Colonic mucosa (tissue), 4 donors: ENCODE measurements at places on chromosomes 11 and 22. TPM values are rescaled to one million over a fixed set of nuclear protein-coding genes. Genes with fewer than 3 reads are reported as not detected.

Gene IFITM5
- total RNA-seq = not detected

Gene P2RY6
- total RNA-seq = 1.4 TPM

Gene ANO5
- 7.5 TPM for total RNA-seq

Gene NCF4
- 4.4 TPM for total RNA-seq

Gene WDR74
- total RNA-seq = 27.4 TPM

Gene IRAG1
- 18.7 TPM for total RNA-seq

Gene OR56A1
- not detected for total RNA-seq

Gene LIF
- 12.5 TPM for total RNA-seq

Gene ATF4
- 302 TPM for total RNA-seq

Gene MYRF
- 14.9 TPM for total RNA-seq

DNA sequence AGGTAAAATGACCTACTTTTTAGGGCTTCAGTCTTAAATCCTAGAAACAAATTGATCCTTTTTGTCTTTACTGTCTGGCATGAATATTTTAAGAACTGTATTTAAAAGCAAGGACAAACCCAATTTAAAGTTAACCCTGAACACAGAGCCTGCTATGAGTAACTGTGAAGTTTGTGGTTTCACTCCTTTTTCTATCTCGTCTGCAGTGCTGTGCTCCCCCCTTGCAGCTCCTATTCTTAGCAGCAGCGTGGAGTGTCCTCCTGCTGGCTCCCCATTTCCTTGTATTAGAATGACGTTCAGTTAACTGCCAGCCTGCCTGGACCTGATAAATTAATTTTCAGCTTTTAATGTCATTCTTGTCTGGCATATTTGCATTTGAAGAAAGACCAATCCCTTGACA lies 40.0 kb upstream of the LRRC4C start:
- DNase-seq = no peak

- no peak for DNase-seq
Measured at GRCh38 chr11:84890676-84891075, 736.5 kb downstream of the DLG2 start.

DNA sequence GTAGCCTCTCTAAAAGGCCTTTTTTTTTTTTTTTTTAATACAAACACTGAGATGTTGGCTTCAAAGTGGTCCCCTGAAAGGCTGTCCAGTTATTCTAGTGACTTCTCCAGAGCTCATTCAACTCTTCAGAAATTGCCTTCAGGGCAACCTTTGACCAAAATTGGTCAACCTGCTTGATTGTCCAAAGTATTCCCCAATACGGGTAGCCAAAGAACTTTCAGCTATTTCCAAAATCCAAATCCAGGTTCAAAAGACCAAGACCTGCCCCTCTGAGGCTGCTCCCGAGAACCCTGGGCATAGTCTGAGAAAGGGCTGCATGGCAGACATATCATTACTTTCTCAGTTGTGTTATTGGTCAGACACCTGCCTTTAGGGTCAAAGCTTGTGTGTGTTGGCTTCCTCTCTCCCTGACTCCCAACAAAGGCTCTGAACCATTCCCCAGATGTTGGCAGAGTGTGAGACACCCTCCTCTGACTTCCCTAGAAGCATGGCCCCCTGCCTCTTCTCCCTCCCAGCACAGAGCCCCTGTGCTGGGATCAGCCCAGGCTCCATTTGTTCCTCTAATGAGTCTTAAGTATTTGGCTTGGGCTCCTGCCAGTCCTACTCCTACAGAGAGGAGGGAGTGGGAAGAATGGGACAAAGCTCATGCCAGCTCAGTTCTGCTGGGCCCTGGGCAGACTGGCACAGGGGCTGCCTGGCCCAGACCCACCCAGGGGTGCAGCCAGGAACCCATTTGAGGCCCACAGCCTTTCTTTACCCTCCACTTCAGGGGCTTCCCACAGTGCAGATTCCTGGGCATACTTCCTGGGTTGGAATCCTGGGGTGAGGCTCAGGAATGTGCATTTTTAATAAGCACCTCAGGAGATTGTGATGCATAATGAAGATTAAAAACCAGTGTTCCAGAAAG lies 30.3 kb downstream of the TNKS1BP1 start:
- peak; percentile 66 for DNase-seq

DNA sequence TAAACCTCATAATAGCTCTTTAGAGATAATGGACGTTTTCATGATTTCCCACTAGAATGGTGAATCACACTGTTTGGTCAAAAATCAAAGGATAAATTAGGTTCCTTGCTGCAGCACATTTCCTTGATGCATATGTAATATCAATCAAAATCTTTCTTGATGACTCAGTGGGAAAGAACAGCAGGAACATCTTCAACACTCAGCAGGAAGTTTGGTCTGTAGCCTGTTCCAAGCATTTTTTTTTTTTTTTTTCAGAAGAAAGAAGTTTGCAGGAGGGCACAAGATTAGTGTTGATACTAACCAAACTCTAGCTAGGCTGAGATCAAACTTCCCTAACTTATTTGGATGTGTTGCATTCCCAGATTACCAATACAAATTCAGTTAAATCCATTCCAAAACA lies 1529.8 kb downstream of the FAM181B start:
- DNase-seq = no peak

DNA sequence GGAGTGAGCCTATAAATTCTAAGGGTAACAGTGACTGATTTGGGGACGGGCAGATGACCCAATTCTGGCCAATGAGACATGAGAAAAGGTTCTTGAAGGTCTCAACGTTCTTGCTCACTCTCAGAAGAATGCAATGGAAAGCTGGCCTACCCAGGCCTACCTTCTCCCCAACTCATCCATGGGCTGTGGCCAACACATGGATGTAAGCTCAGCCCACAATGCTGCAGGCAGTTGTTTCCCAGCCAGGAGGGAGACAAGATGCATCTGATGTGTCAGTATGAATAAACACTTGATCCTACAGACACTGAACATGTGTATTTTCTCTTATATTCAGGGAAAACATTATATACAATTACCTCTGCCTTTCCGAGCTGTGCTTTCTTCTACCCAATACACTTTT lies 24.4 kb downstream of the PI4KA start:
- DNase-seq = no peak

- peak; percentile 75 for DNase-seq
Measured at GRCh38 chr11:76810151-76810853, 27.1 kb downstream of the TSKU start.

GRCh38 chr11:26557666-26558065 lies 14.4 kb downstream of the MUC15 start:
- no peak for DNase-seq

DNA sequence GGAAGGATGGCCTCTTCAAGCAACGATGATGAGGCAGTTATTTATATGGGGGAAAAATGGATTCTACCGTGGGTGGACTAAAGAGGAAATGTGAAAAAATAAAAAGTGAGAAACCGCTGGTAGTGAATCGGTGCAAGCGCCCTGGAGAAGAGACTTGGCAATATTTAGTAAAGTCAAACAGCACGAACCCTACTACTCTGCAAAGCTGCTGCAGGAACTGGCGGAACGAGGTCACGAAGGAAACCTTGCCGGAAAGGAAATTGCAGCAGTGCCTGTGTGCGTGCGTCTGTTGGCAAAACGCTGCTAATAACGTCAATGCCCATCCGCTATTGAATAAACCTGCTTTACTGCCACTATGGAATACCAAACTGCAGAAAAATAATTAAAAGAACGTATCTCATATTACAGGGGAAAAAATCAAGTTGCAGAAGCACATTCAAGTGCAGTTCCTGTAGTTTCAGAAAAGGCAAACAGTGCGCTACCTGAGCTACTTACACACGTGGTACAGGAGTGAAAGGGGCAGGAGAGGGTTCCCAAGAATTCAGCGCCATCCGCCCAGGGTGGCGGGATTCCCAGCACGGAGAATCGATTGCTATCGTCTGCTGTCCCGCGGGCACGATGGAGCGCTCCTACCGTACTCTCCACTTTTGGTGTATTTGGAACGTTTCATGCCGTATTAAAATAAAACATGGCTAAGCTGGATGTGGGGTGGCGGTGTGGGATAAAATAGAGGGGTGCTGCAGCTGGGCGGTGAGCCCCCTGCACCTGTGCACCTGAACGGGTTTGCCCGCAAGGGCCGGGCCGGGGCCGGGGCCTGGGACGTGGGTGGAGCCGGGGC lies 585 bp upstream of the NADSYN1 start:
- DNase-seq = peak; percentile 63

DNA sequence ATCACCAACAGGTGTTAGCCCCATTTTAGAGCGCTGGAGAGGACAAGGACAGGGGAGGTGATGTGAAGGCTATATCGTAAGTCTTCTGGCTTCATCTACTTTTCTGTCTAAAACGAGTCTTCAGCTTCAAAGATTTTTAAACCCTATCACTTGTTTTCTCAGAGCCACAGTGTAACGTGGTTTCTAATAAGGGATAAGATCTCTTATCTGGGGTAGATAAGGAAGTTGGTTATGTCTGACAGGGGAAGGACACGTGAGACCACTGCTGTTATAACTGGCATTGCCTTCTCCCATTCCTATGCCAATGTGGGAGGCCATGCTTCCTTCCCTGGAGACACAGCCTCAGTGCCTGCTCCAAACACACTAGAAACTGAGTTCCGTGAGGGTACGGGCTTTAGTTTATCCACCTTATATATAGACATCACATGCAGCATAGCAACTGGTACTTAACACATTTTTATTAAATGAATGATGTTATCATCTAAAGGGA lies 39.3 kb downstream of the LARGE2 start:
- no peak for DNase-seq

DNA sequence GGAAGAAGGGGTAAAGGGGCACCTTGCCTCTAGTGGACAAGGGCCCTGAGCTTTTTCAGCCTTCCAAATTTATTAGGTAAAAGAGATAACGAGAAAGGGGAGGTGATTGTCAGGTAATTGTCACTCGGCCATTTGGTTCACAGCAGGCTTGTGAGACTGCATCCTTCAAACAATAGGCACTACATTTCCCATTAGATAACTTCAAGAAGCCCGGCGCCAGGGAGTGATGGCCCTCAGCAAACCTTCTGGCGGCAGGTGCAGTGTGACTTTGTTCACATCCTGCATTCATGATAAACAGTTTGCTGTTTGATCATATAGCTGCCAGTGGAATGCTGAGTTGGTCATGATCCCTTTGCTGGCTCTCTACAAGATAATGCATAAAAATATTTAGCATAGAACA lies 185.1 kb downstream of the CWF19L2 start:
- no peak for DNase-seq

DNA sequence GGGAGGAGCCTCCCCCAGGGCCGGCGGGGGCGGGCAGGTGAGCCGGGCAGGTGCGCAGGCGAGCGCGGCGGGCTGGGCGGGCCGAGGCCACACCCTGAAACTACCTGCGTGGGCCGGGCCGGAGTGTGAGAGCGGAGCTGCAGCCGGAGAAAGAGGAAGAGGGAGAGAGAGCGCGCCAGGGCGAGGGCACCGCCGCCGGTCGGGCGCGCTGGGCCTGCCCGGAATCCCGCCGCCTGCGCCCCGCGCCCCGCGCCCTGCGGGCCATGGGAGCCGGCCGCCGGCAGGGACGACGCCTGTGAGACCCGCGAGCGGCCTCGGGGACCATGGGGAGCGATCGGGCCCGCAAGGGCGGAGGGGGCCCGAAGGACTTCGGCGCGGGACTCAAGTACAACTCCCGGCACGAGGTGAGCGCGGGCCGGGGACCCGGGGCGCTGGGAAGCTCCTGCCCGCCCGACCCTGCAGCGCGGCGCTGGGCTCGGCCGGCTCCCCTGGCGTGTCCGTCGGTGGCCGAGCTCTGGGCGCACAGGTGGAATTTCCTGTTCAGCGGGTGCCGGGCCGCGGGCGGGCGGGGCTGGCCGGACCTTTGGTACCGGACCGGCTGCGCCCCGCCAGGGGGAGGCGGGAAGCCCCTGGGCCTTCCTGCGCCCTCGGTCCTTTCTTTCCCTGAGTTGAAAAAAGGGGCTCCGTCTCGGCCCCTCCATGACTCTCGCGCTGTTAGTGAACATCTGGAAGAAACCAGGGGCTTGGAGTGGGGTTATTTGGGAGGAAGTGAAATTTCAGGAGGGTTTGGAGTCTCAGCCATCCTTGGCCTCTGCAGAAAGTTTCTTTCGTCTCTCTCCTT lies at the start of gene ST14:
Gene ST14, plus strand, starts transcription at position 126 of the 841 bp plus-strand sequence. Its CDS starts 198 bp downstream, at position 324.
- peak; percentile 89 for DNase-seq

- DNase-seq = peak; percentile 82
Measured at GRCh38 chr11:27291954-27292636, 70.9 kb downstream of the CCDC34 start.

DNA sequence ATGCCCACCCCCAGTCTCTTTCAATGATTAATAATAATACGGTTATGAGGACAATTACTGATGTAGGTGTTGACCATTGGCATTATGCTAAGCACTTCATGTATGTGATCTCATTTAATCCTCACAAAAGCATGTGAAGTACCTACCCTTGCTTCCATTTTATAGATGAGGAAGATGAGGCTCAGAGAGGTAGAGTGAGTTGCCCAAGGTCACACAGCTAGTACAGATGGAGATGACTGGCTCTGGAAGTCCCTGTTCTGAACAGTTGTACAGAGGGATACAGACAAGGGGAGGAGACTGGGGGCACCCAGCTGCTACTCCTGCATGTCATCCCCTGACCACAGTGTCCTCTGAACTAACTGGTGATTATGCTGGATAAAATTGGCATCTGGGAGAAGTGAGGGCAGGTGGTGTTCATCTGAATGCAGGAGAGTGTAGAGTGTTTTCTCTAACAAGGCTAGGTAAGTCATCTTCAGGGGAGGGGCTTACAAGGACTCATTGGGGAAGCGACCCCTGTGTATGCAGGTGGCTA lies 43.2 kb downstream of the KIAA1671 start:
- DNase-seq = no peak

DNA sequence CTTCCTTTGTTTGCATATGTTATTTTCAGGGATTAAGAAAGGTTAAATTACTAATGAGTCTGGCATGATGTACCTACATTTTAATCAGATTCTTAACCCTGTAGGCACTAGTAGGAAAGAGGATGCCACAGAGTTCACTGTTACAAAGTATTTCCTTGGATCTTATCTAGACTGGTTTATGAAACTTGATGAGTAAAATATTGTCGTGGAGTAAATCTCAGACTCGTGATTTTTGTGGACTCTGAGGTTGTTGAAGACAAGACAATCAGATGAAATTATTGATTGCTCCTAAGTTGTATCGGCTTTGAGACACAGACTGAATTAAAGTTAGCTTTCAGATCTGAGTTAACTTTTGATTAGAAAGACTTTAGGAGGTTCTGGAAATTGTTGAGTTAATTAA lies 6.0 kb downstream of the KMT2A start:
- DNase-seq = no peak

DNA sequence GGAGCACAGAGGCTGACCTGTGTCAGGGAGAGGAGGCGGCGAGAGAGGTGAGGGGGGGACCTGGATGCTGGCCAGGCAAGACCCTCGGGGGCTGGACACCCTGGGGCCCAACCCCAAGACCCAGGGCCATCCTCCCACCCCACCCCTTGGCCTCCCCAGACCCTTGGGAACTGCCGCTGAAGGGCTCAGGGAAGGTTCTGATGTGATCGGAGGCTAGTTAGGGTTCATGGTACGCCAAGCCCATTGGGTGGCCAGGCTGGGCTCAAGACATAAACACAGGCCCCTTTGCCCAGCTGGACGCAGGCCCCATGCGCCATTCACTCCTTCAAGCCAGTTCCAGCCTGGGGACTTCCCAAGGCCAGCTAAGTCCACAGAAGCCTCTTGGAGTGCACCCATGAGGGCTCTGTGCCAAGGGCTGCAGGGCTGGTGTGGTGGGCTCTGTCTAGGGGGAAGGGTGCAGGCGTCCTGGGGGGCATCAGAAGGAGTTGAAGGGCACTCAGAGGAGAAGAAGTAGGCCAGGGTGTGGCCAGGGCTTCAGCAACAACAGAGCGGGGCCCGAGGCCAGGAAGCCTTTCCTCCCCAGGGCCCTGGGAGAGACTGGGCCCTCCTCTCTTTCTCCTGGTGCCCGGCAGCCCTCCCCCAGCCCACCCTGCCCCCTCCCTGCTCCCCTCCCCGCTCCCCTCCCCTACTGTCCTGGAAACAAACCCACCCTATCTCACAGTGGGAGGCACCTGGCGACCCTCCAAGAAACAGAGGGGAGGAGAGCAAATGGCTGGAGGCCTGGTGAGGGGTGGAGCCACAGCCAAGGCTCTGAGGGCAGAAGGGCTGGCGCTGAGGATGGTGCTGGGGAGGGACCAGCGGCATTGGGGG lies 12.9 kb downstream of the TSPAN32 start:
- peak; percentile 73 for DNase-seq
